ENCODE measurements at places on chromosomes 6 and 20. TPM values are rescaled to one million over a fixed set of nuclear protein-coding genes. Genes with fewer than 3 reads are reported as not detected.

Gene PRRC2A
- 64.7 TPM for total RNA-seq

Gene CDK19
- 11.5 TPM for total RNA-seq

GRCh38 chr20:35510951-35511735, 18.3 kb downstream of the C20orf173 start:
- DNase-seq = no peak

Gene CCN6
- total RNA-seq = not detected

GRCh38 chr6:66926060-66926459, 1219.0 kb upstream of the EYS start:
- DNase-seq = no peak

Gene CLPSL1
- not detected for total RNA-seq

- DNase-seq = no peak
These were observed 91.1 kb downstream of the TXNDC5 start for GRCh38 chr6:7819431-7820015.

- DNase-seq = no peak
These were observed 57.3 kb upstream of the TRAF3IP2 start for GRCh38 chr6:111662794-111663593.

GRCh38 chr6:125197795-125198269, 44.3 kb downstream of the TPD52L1 start:
- DNase-seq = no peak

Gene ELOVL2
- total RNA-seq = 0.06 TPM

Gene CAP2
- total RNA-seq = 2.9 TPM

Gene TRIM38
- total RNA-seq = 9.0 TPM

Gene PLN
- total RNA-seq = 5.4 TPM

- no peak for DNase-seq
These were observed 14.8 kb upstream of the TMEM244 start for GRCh38 chr6:129875610-129876520.

DNA sequence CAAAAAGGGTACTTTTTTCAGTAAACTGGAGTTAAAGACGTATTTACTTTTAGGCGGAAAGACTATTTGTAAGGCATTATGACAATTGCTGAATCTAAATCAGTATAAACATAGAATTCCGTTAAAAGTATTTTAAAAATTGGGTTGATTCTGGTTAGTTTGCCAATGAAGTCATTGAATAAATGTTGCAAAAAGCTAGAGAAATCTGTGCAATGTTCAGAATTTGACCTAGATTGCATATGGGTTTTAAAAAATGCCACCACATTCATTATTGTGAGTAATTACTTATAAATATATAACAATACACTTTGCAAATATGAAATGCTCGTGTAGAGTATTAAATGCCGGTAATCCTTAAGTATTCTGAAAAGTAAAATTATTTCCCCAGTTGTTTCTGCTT, 116.5 kb upstream of the EEF1E1 start:
- DNase-seq = no peak

Data from esophagus squamous epithelium (tissue), 5 donors.